ENCODE measurements at places on chromosomes 12 and 14.
A peak's percentile ranks its signal among the peaks of the same experiment; 100 is the strongest.

- DNase-seq = no peak
These were observed at the start of gene NR1H4 for GRCh38 chr12:100473716-100474150. TSS of gene NR1H4 (plus strand) at chr12:100473866. CDS start at chr12:100493324, 19,458 bp downstream.

DNA sequence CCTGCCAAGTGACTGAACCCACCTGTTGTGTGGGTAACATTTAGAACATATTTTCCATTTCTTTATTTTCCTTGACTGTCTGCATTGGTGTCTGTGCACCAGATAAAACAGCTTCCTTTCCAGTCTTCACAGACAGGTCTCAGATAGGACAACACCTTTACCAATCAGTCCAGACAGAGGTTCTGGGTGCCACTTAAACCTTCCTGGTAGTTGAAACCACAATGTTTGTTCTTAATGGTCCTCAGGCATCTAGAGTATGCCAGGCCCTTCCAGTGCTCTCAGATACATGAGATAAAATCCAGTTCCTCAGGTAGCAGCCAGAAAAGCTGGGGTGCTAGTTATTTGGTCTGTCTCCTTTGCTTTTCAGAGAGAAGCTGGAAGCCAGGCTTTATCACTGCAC is 7.0 kb upstream of the CLEC2D start:
- DNase-seq = no peak

DNA sequence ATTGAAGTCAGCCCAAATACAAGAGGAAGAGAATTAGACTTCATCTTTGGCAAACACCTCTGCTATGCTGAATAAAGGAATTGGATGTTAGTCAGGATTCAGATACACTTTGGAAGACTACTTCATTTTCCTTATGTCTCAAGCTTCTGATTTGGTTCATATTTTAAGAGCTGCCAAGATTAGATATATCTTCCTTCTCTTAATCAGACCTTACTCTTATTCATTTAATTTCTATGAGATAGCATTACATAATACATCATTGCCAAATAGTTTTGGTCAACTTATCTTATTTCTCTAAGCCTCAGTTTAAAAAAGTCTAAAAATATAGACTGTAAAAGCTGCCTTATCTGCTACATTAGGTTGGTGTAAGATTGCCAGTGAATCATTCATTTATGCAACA is 330.6 kb upstream of the NAV3 start:
- DNase-seq = no peak

DNA sequence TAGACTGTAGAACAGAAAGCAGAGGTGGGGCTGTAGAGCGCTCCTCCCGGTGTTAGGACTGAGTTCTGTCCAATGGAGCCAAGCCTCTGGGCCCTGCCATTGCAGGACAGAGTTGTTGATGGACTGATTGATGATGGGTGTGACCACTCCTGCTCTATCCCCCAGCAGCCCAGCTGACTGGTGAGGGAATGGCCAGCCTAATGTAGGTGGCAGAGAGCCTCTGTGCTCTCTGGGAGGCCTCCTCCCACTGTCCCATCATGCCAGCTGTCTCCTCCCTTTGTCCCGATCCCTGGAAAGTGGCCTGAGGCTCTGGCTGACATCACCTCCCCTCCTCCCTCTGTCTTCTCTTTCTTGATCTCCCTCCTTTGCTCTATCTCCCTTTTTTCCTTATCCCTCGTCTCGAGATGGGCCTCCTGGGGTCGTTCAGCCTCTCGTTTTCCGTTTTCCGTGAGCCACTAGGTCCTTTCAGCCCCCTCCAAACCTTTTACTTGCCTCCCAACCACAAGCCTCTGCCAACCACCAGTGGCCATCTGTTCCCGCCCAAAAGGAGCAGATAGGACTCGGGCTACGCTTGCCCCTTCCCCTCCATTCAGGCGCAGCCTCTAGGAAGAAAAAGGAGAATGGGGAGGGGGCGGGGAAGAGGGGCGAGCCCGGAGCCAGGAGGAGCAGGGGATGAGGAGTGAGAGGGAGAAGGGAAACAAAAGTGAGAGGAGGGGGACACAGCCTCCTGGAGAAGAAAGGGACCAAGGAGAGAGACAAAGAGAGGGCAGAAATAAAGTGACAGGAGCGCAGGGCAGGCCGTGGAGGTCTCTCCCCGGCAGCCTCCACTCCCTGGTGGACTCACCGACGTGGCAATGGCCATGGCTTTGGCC is 572 bp downstream of the EFS start:
- no peak for DNase-seq

DNA sequence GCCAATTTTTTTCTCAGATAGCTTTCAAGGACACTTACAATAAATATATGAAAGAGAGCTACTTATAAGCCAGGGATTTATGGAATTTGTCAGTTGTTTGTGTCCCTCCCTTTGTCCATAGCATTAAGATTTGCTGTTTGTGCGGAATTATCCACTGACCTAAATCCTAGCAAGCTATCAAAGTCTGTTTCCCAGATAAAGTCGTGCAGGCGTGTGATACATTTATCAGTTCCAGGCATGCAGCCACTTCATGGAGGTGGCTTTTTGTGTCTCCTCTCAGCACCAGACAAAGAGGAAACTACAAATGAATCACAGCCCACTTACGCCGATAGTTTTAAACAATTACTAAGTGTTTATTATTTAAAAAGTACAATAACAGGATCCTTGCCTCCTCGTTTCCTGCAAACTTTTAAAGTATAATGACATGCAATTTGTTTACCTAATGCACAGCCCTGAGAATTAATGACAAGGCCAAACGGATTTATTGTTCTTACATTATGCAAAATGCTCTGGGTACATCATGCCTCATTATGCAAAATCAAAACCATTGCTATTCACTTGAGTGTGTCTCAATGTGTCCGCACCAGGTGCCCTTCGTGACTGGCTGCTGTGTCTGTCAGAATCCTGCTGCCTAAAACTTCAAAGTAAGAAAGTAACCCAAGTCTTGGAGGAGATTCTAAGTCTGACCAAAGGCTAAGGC is 423.2 kb downstream of the GLT1D1 start:
- DNase-seq = no peak

DNA sequence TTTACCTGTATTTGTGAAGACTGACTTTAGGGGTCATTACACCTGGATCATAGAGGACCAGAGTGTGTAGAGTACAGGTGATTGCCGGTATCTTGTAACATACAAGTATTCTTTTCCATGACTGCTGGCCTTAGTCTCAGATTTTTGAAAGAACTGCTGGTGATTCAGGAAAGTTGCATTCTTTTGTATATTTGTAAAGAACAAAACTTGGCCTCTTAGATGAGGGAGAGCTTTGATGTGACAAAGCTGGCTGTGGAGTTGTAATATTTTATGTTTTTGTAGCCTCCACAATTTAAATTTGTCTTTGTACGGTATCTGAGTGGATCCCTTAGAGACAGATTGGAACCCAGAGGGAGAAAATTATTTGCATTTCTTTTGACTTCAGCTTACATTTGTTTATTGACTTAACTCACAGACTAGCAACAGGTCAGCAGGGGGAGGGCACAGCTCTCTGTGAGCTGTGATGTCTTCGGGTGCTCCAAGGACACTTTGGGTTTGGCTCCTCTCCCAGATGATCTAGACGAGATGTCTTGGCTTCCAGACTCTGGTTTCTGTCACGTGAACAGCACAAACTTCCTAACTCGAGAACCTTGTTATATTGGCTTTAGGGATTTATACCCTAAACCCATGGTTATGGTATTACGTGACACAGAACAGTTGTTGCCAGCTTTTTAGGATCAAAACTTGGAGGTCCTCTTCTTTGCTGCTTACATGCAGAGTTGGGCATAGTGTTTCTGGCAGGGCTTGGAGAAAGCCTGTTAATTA is 65.9 kb downstream of the DAAM1 start:
- DNase-seq = no peak

DNA sequence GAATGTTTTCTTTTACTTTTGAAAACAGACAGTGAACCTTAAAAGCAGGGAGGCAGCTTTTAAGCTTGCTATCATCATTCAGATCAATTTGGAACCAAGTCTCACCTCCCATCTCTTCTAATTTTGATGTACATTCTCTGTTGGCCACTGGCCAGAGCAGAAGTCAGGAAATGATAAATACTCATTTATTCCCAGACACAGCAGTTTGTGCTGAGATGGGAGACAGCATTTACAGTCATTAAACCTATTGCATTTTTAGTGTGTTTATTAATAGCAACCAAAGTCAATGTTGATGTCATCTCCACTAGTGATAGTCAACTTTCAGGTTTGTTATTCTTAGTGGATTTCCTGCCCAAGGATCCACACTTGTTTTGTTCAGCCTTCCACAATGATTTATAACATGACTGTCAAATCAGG is 320.0 kb upstream of the ATP2B1 start:
- no peak for DNase-seq

- DNase-seq = no peak
These were observed 368.6 kb downstream of the DAD1 start for GRCh38 chr14:22220427-22220826.

DNA sequence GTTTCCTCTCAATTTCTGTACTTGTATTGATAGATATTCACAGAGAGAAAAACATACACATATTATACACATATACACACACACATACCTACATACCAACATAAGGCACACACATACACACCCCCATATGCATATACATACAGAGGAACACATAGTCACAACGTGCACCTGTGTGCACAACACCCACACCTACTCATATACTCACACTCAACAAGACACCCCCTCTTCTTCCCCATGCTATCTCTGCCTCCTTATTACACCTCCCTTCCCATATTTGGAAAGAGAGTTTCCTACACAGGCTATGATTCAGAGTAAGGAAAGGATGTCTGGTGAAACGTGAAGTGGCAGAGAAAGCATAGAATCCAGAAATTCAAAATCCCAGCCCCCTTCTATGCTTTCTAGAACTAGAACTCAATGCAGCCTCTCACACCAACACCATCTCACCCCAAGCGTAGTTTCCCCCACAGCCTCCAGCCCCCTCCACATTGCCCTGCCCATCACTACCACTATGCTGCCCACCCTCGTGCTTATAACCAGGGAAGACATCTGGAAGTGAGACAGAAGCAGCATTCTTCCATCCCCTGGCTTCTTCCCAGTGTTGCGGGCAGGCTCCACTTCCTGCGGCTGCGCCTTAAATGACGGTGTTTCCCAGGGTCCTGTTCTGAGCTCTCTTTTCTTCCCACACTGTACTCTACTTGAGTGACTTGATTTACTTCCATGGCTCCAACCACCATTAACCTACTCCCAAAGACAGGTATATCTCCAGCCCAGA is 2.4 kb downstream of the RNASE8 start:
- DNase-seq = no peak

DNA sequence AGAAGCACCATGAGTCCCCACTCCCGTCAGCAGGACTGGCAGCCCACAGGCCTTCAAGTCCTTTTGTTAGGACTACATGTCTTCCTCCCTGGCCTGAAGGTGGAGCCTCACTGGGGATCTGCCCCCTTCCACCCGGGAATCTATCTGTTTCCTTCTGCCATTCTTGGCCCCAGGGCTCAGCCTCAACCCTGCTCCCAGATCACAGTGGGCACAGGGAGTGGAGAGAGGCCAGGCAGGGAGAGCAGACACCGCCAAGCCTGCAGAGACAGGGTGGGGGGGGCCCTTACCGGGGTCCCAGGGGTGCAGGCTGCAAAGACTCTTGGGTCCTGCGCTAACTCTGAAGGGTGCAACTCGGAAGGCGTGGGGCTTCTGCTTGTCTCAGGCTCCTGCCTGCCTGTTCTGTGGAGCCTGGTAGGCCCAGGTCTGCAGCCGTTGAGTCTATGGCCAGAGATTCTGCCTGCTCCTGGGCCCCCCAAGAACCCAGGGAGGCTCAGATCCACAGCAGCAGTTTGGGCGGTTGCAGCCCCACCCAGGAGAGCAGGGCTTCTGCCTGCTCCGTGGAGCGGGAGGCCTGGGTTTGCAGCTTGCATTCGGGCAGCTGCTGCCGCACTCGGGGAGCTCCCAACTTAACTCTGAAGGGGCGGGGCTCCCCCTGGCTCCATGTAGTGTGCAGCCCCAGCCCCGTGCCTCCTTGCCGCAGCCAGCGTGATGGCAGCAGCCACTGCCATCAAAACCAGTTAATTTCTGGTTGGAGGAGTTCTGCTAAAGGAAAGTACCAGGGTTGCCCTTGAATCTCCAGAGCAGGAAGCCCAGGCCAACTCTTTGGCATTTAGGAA is 21.7 kb upstream of the PLBD1 start:
- no peak for DNase-seq

DNA sequence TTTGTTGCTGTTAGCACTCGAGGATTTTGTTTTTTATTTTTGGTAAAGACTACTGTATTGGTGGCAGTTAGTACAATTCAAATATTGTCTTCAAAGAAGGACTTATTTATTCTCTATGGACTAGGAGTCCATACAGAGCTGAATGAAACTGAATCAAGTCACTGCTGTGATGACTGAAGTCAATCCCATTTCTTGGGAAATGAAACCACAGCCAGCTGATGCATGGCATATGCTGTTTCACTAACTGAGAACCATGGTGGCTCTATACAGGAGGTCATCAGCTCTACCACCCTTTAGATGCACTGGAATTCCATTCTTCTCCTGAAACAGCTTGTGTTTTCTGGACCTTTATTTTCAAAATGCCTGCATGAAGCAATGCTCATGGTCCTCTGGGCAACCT is 22.2 kb downstream of the VTI1B start:
- peak; percentile 6 for DNase-seq

- DNase-seq = no peak
These were observed 17.4 kb downstream of the SDSL start for GRCh38 chr12:113439606-113440030.

DNA sequence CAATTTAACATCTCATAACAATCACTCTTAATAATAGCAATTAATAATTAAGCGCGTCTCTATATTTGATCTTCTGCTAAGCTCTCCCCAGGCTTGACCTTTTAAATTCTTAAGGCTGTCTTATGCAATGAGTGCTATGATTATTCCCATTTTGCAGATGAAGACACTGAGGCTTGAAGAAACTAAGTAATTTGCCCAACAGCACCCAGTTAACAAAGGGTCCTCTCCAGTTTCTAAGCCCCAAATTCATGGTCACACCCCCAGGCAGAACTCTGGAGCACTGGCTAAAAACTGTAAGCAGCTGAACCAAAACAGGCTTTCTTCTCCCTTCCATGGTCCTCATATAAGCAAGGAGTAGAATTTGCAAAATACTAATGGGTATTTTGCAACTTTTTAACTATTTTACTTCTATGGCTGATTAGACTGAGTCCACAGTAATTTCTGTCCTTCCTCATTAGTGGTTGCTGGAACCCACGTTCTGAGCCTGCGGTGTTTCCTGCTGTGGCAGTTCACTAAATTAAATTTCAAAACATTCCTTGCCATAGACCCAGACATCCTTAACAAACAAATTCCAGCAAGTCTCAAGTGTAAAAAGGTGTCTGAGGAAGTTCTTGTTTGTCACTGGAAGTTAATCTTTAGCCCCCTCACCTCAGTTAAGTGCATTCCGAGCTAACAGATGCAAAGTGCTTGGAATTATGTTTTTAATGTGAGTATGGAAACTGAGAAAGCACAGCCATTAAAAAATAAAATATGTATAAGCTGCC is 76.5 kb downstream of the TMEM132D start:
- no peak for DNase-seq
